Hippocampal formation (tissue), 2 donors: ENCODE measurements at places on chromosomes 5 and 9.

GRCh38 chr5:111781200-111781599 lies 24.2 kb upstream of the NREP start:
- DNase-seq, result no peak

DNA sequence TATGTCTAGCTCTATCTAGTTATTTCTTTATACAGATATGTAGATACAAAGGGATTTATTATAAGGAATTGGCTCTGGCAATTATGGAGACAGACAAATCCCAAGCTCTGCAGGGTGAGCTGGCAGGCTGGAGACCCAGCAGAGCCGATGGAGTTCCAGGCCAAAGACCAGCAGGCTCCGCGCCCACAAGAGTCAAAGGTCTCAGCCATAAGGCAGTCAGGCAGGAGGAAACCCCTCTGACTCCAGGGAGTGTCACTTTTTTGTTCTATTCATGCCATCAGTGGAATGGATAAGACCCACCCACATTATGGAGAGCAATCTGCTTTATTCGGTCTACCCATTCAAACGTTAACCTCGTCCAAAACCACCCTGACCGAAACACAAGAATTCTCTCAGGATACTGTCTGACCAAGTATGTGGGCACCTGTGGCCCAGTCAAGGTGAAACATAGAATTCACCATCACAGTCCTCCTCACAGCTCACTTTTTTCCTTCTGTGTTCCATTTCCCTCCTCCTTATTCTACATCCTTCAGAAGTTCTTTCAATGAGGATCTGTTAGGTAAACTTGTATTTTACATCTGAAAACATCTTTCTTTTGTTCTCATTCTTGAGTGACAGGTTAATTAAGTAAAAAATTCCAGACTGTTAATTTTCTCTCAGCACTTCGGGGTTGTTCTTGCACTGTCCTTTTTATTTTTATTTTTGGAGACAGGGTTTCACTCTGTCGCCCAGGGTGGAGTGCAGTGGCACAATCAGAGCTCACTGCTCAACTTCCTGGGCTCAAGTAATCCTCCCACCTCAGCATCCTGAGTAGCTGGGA lies 21.2 kb downstream of the RNF130 start:
- DNase-seq, result no peak

- no peak for DNase-seq
Observed at GRCh38 chr5:82901281-82901888, 175.8 kb downstream of the TMEM167A start.

- DNase-seq, result no peak
Observed at GRCh38 chr5:31204958-31205357, 11.5 kb downstream of the CDH6 start.

GRCh38 chr5:45862763-45863162 lies 166.6 kb upstream of the HCN1 start:
- no peak for DNase-seq

DNA sequence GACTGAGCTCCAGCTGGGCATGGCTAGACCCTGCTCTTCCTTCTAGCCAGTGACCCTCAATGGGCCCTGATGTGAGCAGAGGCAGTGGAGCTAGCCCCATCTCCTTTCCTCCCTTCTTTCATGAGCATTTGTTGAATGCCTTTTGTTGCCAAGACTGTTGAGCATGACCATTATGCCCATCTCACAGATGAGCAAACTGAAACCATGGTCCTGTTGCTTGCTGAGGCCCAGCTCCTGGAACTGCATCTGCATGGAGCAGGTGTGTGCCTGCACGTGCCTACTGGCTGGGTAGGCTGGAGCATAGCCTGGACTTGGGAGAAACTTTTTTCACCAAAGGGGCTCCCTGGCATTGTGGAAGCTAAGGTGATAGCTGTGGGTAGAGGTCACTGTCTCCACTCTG lies 3.0 kb upstream of the WNK2 start:
- DNase-seq, result no peak

- DNase-seq, result no peak
Observed at GRCh38 chr9:86368871-86369521, 14.8 kb upstream of the TUT7 start.
